ENCODE measurements at places on chromosomes 1 and 21.

GRCh38 chr1:36023098-36023769 is 60.7 kb upstream of the TEKT2 start:
- no peak for DNase-seq

DNA sequence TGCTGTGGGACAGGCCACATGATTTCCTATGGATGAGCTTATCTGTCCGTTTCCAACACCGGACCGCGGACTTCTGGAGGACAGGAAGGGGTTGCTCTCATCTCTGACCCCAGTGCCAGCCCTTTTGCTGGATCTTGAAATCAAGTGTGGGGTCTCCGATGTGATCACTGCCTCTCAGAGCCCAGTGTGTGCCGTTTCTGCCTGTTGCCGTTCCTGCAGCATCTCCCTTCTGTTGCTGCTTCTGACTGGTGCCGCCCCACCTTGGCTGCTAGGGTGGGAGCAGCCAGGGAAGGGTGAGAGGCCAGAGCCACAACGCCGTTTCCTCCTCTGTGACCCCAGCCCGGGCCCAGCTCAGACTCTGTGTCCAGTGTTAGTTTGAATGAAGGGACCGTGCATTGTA is 67.3 kb upstream of the WNT4 start:
- DNase-seq = no peak

DNA sequence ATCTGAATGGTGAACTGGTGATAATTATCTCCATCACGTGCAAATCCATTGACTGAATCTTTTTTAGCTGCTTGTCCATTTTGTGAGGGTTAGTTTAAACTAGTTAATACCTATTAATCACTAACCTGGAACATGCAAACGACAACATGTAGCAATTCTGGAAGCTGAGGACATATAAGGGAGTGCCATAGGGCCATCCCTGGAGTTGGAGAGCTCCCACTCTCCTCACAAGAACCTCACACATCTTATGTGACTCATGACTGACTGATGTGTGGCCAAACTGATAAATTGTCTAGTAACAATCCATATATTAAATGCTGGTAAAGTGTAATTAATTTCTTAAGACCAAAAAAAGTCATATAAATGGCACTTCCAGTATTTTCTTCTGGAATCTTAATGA is 62.9 kb upstream of the HOOK1 start:
- no peak for DNase-seq

DNA sequence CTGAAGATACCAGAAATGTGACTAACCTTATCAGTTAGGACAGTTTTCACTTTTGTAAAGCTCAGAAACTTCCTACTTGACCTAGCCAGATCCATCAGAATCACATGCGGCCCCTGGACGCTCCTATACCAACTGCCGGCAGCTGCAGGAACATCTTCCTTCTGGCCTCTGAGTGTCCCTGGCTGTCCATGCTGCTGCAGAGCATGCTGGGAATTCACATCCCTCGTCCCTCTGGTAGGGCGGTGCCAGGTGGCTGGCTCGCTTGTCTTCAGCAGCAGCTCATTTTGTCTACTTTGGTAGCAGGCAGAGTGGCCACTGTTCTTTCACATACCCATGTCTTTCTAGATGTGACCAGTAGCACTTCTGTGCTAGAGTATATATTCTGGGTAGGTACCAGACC is 34.4 kb downstream of the HHAT start:
- no peak for DNase-seq

GRCh38 chr1:182374101-182374834 is 17.3 kb downstream of the GLUL start:
- DNase-seq = no peak

DNA sequence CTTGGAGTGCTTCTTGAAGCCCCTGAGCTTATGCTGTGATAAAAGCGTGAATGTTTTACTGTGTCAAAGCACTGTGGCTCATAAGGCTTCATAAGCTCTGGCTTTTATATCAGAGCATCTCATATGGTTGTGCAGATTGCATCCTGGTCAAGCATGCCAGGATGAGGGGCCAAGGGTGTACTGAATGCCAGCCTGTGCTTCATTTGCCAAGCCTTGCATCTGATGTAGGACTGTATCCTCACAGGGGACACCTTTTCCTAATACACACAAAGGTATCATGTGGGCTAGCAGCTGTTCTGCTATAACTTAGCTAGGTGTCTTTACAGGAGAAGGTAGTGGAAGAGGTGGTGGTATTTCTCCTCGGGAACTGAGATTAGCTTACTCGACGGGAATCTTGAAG is 134.7 kb downstream of the ST6GALNAC3 start:
- DNase-seq = no peak

DNA sequence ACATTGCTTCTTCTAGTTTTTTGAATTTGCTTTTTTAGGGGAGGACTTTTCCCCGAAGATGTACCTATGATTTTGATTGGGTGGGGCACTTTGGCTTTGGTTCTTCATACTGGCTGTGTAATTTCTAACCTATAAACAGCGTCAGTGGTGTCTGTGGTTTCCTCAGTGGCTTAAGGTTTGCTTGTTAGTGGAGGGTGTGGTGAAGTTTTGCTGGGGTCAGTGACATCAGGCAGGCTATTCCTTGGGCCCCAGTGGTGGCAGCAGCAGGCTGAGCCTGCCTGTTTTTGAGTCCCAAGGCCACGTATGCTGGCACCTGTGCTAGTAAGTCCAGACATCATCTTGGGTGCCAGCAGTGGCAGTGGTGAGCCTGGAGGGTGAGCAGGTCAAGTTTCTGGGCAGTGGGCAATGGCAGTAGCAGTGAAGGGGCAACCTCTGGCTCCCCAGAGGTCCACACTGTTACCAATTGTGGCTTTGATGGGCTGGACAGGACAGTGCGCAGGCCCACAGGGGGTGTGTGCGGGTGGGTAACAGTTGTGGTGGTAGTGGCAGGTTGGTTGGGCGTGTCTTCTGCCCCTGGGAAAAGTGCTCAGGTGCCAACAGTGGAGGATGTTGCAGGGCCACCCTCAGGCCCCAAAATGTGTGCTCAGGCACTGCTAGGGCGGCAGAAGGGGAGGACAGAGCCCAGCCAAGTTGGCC is 54.9 kb upstream of the B3GALT2 start:
- no peak for DNase-seq

- no peak for DNase-seq
Observed at GRCh38 chr1:160795951-160796383, at the start of gene LY9. Gene LY9 (plus strand): TSS chr1:160796174. CDS start chr1:160796188, 14 bp downstream.

GRCh38 chr1:220982686-220983085 is 103.4 kb downstream of the HLX start:
- DNase-seq = no peak

- DNase-seq = no peak
Observed at GRCh38 chr1:53127546-53127945, 14.9 kb downstream of the SLC1A7 start.

DNA sequence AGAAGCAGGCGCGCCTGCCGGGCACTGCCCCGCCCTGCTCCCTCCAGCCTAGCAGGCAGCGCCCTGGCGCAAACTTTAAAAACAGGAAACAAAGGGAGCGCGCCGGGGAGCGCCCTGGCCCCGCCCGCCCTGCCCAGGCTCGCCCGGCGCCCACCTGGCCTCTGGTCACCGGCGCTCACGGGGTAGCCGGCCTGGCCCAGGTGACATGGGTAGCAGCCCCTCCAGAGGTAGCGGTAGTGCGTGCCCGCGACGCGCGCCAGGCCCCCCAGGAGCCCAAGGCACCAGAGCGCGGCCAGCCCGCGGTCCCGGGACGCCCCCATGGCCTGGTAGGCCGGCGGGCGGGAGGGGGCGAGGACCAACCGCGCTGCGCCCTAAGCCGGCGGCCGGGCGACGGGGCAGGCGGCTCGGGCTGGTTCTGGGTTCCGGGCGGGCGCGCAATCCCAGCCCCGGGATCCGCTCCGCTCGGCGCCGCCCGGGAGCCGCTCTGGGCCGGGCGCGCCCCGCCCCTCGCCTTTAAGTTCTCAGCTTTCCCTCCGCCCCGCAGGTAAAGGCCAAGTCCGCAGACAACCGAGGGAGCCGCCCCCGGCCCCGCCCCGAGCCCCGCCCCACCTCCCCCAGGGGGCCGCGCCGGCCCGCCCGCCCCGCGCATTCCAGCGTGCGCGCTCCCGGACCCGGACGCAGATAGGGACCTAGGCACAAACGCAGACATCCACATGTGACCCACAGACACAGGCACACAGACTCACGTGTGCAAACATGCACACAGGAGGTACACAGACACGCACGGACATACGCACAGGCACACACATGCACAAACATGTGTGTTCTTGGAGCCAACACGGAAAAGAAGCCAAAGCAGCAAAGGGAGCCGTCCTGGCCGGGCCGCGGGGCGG is 76.7 kb downstream of the ARHGEF16 start:
- DNase-seq = peak; percentile 35

DNA sequence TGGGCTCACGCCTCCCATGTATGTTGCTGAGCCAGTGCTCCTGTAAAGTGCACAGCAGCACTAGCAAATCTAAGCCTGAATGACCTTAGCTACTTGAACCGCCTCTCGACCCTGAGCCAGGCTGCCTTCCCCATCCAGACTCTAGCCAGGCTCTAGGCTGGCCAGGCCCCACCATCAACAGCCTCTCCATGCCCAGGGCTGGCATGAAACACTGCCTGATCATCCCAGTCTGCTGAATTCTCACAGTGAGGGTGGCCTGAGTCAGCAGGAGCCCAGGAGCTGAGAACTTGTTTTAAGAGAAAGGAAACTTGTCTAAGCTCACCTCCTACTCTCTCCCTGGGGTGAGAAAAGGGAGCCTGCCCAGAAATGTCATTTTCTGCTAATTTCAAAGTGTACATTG is 733.3 kb downstream of the PTPRU start:
- DNase-seq = no peak

GRCh38 chr21:31254131-31254530 is 89.9 kb downstream of the TIAM1 start:
- DNase-seq = no peak

DNA sequence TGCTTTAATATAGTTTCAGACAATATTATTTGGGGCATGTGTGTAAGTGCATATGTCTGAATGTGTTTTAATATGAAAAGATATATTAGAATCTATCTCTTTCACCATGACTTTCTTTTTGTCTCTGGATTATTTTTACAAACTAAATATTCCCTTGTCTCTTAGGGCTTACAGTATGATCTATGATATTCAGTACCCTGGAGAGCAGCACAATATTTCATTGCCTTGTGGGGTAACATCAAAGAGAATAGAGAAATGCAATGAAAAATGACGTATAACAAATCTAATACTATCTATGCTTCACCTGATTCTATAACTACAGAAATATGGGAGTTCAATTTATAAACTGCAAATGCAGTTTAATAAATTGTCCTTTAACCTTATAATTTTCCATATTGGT is 2084.5 kb downstream of the MRPL39 start:
- no peak for DNase-seq

DNA sequence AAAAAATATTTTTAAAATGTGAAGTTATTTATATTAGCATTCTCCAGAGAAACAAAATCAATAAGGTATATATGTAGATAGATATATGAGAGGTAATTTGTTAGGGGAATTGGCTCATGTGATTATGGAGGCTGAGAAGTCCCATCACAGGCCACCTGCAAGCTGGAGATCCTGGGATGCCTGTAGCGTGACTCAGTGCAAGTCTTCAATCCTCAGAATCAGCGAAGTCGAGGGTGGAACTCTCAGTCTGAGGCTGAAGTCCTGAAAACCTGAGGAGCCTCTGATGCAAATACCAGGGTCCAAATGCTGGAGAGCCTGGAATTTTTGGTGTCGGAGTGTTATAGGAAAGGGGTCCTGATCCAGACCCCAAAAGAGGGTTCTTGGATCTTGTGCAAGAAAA is 658.5 kb downstream of the USP25 start:
- DNase-seq = no peak

- DNase-seq = no peak
Observed at GRCh38 chr1:206859082-206859521, 6.3 kb upstream of the IL20 start.

Measured in NCI-H1417 (cell line).